ENCODE measurements at places on chromosomes 13 and 19.

DNA sequence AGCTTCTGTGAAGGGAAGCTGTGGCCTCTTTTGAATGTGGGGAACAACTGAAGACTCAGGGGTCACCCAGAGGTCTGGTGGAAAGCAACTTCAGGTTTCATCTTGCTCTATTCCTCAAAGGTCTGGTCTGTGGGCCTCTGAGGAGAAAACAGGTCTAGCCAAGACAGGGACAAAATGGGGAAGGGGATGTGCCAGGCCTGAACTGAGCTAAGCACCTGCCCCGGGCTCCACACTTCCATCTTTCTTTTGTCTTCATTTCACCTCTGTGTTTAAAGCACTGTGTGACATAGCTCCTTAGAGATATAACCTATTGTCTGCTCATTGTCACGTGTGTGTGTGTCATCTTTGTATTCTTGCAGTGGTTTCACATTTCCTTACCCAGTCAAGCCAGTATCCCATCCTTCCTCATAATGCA is 19.9 kb upstream of the GDF15 start:
- DNase-seq, result no peak

GRCh38 chr13:24644036-24644435 is 36.2 kb upstream of the ATP12A start:
- DNase-seq, result no peak

GRCh38 chr13:83666141-83666540 is 216.1 kb downstream of the SLITRK1 start:
- no peak for DNase-seq

DNA sequence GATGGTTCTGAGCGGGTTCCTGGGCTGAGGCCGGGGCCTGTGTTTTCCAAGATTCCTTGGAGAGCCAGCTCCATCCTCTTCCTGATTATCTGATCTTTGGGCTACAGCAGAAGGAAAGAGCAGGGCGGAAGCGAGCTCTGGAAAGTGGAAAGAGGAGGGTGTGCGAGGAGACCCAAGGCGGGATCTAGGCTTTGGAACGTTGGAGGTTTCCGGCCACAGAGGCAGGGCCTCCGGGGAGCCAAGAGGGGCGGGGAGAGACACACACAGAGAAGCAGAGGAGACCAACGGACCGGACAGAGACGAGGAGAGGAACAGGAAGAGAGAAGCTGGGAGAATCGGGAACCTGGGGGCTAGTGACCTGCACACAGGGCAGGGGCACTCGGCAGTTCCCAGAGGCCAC is at the start of gene CLEC11A:
Gene CLEC11A (plus strand): TSS at position 296 of the 400 bp plus-strand sequence. CDS start 162 bp downstream, outside the sequence.
- no peak for DNase-seq

- no peak for DNase-seq
These were observed at the start of gene KLK3 for GRCh38 chr19:50854636-50855410. Gene KLK3, plus strand, starts transcription at chr19:50854915. Its CDS starts 41 bp downstream, at chr19:50854956.

- DNase-seq, result no peak
These were observed 162.8 kb upstream of the RNF113B start for GRCh38 chr13:98339684-98340425.

GRCh38 chr13:93450191-93450621 is 223.6 kb downstream of the GPC6 start:
- DNase-seq, result no peak

- no peak for DNase-seq
These were observed 21.5 kb downstream of the CPT1C start for GRCh38 chr19:49712397-49712859.

Measured in activated CD8-positive, alpha-beta T cell treated with anti-CD3 and anti-CD28 coated beads, Interleukin-2, amount 10 ng/mL, durations not matched to agents 7 days and 5 days (primary cell).